ENCODE measurements at places on chromosomes 4 and X. TPM values are rescaled to one million over a fixed set of nuclear protein-coding genes. Genes with fewer than 3 reads are reported as not detected.
A peak's percentile ranks its signal among the peaks of the same experiment; 100 is the strongest.

The HPF1 gene
- total RNA-seq, result 21.4 TPM

DNA sequence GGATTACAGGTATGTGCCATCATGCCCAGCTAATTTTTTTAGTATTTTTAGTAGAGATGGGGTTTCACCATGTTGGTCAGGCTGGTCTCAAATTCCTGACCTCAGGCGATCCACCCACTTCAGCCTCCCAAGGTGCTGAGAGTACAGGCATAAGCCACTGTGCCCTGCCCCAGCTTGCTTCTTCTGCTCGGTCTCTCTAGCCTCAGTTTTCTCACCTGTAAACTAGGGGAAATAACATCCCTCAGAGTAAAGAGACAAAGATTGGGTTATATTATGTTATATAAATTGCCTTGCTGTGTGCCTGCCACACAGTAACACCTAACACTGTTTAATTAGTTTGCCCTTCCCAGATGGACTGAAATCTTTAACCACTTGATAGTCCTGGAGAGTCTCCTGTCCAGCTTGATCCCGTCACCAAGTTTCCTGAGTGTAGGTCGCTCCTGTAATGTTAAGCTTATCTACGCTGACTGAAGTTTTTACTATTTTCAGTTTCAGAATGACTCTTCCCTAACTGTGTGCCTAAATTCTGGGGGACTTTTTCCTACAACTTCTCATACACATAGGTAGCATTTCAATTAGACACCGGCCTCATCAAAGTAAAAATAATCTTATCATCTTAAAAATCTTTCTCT is 412.7 kb upstream of the TENM3 start:
- DNase-seq, result no peak

The TMEM156 gene
- total RNA-seq, result 0.92 TPM

The DCLK2 gene
- 2.0 TPM for total RNA-seq

DNA sequence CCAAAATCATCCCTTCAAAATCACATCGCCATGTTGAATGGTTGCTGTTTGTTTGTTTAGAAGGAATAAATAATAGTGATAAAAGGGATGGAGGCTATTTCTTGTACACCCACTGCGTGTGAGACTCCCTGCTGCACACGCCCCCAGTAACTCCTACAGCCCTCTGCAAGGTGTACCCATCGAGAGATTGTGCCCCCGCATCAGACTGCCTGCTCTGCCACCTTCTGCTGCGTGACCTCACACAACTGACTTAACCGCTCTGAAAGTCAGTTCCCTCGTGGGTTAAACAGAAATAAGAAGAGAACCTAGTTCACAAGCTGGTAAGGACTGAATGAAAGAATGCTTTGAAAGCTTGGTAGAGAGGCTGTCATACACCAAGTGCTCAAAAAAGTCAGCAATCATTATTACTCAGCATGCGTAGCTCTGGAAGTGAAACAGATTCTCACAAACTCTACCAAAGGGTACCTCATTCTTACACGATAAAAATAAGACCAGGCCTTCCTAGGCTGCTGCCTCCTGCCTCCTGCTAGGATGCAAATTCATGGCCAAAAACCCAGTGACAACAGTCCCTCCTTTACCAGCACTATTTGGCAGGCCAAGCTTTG is 147.1 kb downstream of the CPEB2 start:
- DNase-seq, result no peak

The RADX gene
- total RNA-seq, result 0.07 TPM

- no peak for DNase-seq
Observed at GRCh38 chrX:149641432-149641831, 9.8 kb upstream of the TMEM185A start.

The GRK4 gene
- total RNA-seq, result 4.6 TPM

- no peak for DNase-seq
Observed at GRCh38 chrX:724256-724655, 93.7 kb downstream of the SHOX start.

The GPC4 gene
- not detected for total RNA-seq

The SUPT20HL2 gene
- total RNA-seq, result not detected

- DNase-seq, result no peak
Observed at GRCh38 chr4:186924723-186925122, 201.1 kb upstream of the FAT1 start.

DNA sequence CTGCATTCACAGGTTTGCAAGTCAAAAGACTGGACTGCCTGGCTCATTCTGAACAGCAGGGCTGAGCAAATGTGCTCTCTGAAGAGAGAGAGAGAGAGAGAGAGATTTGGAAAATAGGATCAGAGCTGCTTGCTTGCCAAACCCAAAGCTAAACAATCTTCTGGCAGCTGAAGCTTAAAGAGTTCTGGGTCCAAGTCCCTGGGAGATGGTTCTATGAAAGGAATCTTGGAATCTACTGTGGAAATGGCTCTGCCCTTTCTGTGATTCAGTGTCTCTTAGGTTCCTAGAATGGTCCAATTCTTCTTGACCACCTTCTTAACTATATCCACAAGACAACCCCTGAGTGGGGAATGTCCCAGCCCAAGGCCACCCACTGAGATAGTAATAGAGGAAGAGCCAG is 66.1 kb upstream of the EFNB1 start:
- DNase-seq, result no peak

- no peak for DNase-seq
Observed at GRCh38 chr4:99610605-99611175, 36.1 kb downstream of the MTTP start.

DNA sequence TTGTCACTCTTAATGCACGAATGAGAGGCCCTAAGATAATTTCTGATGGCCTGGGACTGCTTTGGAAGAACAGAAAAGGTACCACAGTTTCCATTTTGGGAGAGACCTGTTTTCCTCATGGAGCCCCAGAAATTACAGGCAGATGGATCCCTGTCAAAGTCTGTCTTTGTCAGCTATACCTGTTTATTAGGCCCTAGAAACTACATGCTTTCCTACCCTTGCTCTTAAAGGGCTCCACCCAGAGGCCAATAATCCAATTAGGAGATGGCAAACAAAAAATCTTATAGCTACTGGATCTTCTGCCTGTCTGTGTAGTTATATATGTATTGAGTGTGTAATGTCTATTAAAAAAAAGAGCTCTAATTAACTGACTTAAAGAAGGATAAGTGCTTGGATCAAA is 141.3 kb downstream of the NR3C2 start:
- DNase-seq, result no peak

GRCh38 chr4:8262637-8263322 is 6.8 kb upstream of the HTRA3 start:
- no peak for DNase-seq

The CLDN34 gene
- total RNA-seq, result 0.26 TPM

- no peak for DNase-seq
Observed at GRCh38 chrX:139388254-139388653, 142.3 kb upstream of the F9 start.

- DNase-seq, result no peak
Observed at GRCh38 chr4:92359491-92359890, 55.7 kb downstream of the GRID2 start.

The LRP2BP gene
- 0.39 TPM for total RNA-seq

GRCh38 chrX:1661048-1661921 is 46.4 kb downstream of the ASMT start:
- no peak for DNase-seq

- DNase-seq, result peak; percentile 80
Observed at GRCh38 chr4:38162240-38162784, 202.1 kb downstream of the PTTG2 start.

DNA sequence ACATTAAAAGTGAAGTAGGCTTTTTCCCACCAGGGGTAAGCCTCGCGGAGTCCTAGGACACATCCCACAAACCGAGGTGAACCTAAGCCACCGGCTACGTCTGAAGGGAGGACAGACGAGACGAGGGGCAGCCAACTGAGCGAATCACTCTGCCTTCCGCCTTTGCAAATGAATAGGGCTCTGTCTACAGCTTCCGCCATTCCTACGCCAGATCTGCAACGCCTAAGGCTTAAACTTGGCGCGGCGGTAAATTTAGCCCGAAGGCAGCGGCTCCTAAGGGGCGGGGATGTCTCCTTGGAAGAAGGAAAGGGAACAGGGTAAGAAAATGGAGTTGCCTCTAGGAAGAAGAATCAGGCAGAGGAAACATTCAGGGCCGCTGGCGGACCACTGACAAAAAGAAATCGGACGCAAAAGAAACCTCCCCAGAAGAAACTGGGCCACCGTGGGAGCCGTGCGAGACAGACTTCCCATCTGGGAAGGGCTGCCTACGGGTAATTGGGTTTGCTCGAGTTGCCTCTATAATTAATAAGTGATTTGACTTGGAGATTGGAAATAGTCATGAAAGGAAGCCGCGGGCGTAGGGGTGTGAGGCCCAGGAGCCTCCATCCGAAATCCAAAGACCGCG is 90.5 kb downstream of the BCOR start:
- no peak for DNase-seq

- no peak for DNase-seq
Observed at GRCh38 chr4:3098346-3098745, 23.9 kb downstream of the HTT start.

DNA sequence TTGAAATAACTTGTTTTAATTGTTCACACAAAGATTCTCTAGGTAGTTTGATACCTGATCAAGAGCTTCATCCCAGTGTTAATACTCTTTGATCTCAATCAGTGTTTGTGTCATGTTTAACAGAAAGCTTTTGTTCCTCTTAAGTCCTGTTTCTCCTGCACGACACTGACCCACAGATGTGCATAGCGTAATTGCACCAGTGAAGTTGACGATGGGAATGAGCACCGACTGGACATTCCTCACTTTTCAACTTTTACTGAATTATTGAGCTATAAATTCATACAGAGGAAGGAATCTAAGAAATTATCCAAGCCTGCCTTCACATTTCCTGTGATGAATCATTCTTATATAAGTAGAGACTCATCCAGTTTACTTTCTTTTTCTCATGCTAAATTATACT is 878.7 kb upstream of the TENM3 start:
- no peak for DNase-seq

DNA sequence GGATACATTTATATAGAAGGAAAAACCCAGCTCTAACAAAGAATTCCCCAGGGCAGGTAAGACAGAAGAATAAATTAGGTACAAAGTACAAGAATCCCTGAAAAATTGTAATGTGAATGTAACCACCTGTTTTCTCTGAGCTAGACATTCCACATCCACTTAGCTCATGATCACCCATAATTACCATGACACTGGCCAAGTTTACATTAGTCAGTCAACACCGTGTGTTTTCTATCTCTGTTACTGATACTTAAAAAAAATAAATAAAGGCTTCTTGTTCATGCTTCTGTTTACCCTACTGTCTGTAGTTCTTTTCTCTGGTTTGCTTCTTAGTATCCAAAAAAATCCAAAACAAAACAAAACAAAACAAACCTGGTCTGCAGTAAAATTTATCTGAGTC is 66.0 kb downstream of the CBLL2 start:
- DNase-seq, result no peak

- no peak for DNase-seq
Observed at GRCh38 chr4:45241976-45242375, 515.6 kb upstream of the GNPDA2 start.

DNA sequence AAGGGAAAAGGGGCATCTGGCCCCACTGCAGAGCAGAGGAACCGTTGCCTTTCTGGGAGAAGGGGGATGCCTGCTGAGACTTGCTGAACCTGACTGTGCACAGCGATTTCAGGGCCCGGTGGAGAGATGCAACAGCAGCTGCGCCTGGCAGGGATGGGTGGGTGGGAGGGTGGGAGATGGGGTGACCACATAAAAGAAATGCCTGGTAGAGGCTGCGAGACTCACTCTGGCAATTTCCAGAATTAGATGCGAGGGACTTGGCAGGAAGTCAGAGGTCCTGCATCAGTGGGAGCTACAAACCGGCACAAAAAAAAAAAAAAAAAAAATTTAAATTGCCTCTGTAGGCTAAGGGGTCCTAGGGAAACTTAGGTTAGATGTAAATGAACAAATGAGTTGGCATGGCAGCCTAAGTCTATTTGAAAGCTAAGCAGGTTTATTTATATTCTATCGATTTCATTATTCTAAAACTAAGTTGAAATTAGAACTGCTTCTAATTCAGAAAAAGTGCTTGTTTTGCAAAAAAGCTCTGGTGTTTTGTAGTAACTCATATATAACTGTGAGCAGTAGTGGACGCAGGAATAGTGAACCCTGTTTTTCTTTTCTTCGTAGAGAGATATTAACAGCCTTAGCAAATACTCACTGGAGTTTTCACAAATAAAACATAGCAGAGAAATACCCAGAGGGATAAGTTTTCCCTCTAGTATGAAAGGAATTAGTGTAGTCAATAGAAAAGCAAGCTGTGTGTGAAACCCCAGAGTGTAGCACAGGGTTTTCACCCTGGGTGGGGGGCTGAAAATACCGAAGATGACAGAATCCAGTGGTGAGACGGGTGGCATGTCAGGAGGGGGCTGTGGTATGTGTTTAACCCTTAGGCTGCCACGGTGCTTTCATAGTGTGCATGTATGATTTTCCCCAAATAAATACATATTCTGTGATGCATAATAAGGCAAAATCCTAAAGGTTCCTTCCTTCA is 130.1 kb downstream of the EGF start:
- DNase-seq, result no peak

GRCh38 chr4:88549815-88550214 is 26.2 kb upstream of the PYURF start:
- DNase-seq, result no peak

DNA sequence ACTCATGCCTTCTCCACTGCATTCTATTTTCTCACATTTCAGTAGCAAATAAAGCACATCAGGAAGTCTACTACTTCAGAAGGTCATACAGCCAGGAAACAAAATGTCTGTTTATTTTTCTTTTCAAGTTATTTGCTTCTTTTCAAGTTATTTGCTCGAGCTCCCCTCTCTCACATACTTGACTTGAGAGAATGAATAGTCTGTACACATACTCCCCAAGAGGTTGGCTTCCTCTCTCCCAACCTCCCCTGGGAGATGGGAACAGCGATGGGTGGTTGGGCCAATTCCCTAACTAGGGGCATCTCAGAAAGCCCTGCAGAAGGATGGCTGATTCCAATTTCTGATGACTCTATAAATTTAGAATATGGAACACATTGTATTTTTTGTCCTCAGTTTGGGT is 64.7 kb upstream of the PTPN13 start:
- DNase-seq, result no peak

The ITM2A gene
- total RNA-seq, result 15.4 TPM

The CXCL1 gene
- total RNA-seq, result 53.3 TPM

DNA sequence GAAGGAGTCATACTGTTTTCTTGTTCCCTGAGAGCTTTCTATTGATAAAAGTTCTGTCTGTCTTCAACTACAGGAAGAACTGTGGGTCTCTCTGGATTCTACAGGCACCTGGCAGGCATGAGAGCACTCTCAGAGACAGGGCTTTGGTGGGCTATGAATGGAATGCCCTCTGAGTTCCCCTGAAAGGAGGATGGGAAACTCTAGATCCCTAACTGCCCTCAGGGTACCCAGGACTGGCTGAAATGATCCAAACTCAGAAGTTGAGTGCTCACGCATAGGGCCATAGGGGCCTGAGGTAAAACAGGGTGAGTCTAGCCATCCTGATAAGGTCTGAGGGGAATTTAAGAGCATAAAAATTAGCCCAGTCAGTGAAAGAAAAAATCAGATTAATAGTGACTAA is 59.0 kb upstream of the SCRG1 start:
- DNase-seq, result no peak
